ENCODE measurements at places on chromosomes 6 and 20. TPM values are rescaled to one million over a fixed set of nuclear protein-coding genes. Genes with fewer than 3 reads are reported as not detected.

GRCh38 chr20:63484236-63484635, 11.8 kb upstream of the KCNQ2 start:
- DNase-seq: no peak

DNA sequence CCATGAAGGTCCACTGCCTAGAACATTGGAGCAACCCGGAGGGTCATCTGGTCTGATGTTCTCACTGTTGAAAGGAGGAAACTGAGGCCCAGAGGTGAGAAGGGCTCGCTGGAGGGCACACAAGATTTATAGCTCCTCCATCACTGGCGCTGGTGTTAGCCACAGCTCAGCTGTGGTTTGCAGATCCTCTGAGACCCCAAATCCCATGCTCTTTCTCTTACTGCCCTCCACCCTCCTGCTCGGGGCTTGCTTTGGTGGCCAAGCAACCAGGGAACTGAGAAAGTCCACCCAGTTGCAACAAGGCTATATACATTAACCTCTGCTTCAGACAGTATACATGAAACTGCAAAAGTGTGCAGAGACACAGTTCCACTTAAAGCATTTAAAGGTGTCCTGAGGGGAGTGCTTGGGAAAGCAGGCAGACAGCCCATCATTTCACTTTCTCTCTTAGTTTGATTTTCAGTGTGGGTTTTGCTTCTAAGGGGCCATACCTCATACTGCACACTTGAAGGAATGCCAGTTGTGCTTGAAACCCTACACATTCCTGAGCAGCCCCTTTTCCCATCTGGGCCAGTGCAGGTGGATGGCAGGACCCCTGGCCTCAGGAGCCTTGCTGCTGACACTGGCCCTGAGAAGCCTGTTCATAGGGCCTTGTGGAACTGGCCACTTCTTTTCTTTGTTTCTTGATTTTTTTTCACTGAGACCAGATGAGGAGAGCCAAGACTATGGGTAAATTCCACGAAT, 347.6 kb downstream of the CDC5L start:
- no peak for DNase-seq

The IMPG1 gene
- polyA plus RNA-seq: 1.3 TPM

DNA sequence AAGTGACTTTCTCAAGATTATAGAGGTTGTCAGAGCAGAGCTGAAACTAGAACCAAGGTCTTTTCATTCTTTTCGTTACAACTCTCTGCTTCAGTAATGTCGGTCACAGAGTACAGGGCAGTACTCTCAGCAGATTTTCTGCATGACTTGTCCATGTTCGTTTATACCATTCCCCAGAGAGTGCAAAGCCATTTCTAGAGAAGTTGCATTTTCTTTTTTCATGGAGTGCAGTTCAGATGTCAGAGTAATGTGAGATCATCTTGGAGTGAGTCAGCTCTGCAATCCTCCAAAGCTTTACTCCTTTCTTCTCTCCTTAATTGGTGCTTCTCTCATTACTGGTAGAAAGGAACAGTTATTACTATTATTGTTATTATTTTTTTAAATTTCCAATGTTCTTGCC, 115.6 kb upstream of the B3GAT2 start:
- DNase-seq: no peak

GRCh38 chr6:165679326-165679725, 16.3 kb upstream of the PDE10A start:
- no peak for DNase-seq

DNA sequence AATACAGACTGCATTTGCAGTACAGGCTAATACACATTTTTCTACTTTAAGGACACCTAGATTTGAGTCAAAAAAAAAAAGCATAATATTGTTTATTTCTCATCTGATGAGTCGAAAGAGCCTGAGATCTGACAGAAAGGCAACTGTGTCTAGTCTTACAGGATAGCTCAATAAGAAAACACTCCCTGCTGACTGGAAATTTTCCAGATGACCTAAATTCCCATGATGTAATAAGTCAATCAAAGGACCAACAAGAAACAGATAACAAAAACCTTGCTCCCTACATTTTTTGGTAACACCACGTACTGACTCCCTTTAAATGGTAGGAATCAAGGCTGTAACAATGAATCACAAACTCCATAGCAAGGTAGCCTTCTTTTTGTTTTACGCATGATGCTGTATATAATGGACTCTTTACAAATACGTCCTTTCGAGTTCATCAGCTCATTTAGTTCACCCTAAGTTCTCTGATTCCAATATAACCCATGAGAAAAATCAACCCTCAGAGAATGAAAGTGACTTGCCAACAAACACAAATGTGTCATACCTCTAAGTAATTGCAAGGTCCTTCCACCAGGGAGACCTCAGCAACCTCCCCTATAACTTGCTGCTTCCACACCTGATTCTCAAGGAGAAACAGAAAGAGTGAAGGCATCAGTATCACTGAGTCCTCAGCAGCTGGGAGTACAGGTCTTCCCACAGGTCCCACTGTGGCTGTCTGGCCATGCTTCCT, 12.1 kb downstream of the TBX18 start:
- no peak for DNase-seq

DNA sequence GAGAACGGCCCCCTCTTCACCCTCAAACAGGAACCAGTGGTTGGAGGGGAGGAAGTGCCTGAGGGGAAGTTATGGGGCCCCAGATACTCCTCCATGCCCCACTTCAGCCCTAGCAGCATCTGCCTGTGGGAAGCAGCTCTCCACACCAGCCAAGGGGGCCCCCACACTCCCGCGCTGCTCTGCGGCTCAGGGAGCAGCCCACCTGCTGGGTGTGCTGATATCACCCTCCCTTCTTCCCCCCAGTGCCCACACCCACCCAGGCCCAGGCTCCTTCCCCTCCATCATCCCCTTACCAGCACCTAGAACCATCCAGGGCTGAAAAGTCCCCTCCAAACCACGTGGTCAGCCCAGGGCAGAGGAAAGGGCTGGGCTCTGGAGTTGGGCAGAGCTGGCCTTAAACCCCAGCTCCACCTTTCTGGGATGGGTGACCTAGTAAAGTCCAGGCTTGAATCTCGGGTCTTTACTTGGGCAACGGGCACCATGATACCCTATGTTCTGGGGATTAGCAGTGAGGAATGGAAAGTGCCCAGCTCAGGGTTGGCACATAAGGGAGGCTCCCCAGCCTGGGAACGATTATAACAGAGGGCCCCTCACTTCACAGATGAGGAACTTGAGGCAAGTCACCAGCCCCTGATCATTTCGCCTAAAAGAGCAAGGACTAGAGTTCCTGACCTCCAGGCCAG, 663 bp downstream of the LST1 start:
- no peak for DNase-seq
